Putamen (tissue), 1 donor: ENCODE measurements at places on chromosomes 11 and 22.

DNA sequence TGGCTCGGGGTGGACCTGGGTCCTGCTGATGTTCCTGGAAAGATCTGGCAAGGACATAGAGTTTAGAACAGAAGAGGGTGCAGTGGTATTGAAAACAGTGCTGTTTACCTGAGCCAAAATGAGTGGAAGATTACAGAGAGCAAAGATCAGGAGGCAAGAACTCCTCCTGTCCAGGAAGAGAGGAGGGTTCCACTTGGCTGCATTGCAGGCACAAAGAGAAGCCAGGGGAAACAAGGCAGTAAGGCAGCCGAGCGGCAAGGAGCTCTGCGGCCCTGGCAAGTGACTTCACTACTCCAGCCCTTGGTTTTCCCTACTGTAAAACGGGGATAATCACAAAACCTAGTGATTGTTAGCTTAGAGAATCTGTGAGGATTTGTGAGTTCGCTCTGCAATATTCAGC, 3.7 kb upstream of the PACSIN2 start:
- DNase-seq, result no peak

DNA sequence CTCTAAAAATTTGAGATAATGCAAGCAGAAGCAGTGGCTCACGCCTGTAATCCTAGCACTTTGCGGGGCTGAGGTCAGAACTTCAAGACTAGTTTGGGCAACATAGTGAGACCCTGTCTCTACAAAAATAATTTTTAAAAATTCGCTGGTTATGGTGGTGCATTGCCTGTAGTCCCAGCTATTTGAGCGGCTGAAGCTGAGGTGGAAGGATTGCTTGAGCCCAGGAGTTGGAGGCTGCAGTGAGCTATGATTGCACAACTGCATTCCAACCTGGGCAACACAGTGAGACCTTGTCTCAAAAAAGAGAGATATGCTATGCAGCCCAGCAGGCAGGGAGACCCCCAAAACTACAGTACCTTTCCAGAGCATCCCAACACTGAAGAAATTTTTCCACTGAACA, 2.3 kb downstream of the CTSC start:
- no peak for DNase-seq

- DNase-seq, result no peak
Observed at GRCh38 chr11:3879216-3879966, 23.9 kb downstream of the STIM1 start.

GRCh38 chr22:40764763-40765441, 54.2 kb downstream of the SLC25A17 start:
- DNase-seq, result peak; percentile 1

DNA sequence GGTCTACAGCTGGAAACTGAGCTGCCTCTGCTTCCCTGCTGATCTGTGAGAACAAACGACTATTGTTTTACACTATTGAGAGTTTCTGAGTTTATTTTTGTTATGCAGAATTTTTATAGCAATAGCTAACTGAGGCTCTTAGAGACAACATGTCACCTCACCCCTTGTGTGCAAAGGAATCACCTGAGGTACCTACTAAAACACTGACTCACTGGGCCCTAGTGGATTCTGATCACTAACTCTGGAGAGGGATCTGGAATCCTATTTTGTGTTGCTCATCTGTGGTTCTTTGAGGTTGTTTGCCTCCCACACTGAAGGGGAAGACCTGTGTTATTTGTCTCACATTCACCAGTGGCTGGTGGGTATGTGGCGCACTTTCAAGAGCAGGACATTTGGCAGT, 13.4 kb upstream of the B3GAT1 start:
- DNase-seq, result no peak
